ENCODE measurements at places on chromosomes 3 and 15.

DNA sequence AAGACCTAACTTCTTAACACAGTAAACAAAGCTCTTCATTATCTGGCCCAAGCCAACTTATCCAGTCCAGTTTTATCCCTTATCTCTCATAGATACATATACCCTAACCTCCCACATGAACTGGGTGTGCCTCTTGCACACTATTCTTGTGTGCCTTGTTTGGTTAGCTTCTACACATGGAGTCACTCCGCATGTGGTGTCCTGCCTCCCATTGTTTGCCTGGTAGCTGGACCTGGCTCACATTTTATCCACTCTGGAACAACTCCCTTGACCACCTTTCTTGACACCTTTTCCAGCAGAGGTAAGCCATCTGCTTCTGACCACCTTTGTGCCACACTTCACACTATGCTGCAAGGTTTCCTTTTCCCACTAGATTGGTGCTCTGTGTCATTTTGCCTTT is 15.2 kb downstream of the TIPARP start:
- no peak for DNase-seq

- DNase-seq, result no peak
These were observed 5.9 kb downstream of the ZSCAN2 start for GRCh38 chr15:84606653-84607120.

GRCh38 chr3:156535798-156536197 is 19.1 kb downstream of the SSR3 start:
- DNase-seq, result no peak

DNA sequence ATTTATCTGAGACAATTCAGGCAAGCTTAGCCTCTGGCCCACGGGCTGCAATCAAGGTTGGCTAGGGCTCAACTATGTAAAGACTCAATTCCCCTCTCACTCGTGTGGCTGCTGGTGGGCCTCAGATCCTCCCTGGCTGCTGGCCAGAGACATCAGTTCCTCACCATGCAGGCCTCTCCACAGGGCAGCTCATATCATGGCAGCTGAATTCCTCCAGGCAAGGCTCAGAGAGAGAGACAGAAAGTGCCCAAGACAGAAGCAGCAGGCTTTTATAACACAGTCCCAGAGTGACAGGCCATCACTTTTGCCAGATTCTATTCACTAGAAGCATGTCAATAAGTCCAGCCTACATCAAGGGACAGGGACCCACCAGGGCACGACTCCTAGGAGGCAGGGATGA is 63.2 kb downstream of the XXYLT1 start:
- DNase-seq, result no peak

DNA sequence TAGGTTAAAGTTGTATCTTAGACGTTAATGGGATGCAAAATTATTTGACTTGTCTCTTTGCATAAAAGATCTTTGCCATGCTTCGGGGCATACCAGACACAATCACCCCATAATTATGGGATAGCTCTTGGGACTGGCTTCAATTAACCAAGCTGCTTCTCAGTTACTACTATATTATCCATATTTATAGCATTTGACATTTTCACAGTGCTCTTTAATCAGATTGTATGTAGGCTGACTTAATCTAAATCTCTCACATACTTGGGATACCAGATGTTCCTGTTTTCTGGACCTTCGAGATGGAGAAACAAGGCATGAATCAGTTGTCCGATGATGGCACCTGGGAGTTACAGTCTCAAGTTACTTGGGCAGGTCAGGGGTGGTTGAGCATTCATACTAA is 27.2 kb upstream of the ABHD17C start:
- no peak for DNase-seq

DNA sequence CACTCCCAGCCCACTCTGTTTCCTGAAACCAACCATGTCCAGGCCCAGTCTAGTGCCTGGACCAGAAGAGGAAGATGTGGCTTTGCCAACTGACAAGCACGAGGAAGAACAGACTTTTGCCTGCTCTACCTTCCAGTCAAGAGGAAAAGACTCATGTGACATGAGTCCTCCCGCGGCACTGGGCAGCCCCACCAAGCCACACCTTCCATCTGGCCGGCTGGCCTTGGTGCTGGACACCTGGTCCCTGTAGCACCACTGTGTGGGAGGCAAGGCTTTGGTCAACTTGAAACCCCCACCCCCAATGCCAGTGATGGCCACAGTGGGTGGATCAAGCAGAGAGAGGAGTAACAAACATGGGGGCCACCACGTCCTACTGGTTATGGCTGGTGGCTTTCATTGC is 12.5 kb downstream of the CHDH start:
- DNase-seq, result no peak

DNA sequence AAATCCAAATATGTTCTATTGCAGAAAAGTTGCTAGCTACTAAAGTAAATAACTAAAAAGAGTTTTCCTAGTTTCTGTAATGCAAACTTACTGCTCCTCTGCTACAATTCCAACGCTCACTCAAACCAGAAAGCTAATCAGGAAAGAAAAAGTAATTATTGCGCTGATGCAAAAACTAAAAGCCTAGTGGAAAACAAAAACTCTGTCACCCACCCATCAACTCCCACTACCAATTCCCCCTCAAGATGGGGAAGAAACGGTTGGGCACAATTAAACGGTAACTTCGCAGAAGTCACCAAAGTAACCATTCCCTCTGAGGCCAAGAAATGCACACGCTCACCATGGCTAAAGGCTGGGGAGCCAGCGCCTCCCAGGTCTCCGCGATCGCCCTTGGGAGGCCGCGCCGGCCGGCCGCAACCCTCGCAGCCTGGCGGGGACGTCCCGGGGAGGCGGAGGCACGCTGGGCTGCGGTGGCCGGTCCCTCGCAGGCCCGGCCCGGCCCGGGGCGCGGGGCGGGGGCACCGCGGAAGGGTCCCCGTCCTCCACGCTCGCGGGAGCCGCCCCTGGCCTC is 684 bp downstream of the SLTM start:
- no peak for DNase-seq

GRCh38 chr15:75672646-75673425 is 25.1 kb downstream of the SNX33 start:
- DNase-seq, result no peak

GRCh38 chr3:98984024-98984423 is 82.5 kb upstream of the DCBLD2 start:
- no peak for DNase-seq

GRCh38 chr3:58202917-58203360 is 7.8 kb downstream of the DNASE1L3 start:
- no peak for DNase-seq

- no peak for DNase-seq
These were observed 17.1 kb downstream of the HEXA start for GRCh38 chr15:72358650-72359171.

DNA sequence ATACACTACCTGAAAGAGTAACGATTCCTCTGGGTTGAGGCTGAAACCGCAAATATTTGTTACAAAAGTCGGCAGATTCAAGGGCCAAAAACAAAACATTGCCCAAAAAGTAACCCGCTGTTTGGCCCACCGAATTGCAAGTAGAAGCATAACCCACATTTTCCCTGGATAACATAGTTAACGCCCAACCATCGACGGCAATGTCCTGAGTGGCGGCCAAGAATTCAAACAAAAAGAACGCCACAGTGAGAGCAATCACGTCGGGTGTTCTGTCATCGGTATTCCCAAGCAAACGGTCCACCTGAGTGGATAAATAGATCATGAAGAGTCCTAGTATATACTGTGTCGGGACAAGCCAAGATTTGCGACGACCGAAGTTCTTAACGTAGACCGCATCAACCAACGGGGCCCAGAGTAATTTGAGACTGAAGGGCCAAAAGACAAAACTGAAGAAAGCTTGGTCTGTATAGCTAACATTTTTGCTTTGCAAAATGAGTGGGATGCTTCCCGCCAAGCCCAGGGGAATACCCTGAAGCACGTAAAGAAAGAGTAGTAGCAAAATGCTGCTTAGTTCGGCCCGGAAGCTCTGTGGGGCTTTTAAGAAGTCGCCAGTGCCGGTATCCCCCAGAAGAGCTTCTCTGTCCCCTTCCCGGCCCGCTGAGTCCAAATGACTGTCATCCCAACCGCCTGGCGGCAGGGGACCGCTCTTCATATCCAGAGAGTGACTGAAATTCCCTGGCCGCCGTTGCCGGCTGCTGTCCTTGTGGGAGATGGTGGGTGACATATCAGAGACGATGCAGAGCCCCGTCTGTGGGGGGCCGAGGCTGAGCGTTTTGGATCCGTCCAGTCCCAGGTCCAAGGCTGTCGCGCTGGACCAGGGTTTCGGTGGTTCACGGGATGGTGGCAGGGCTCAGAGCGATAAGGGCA is 750 bp downstream of the SLC33A1 start:
- no peak for DNase-seq

DNA sequence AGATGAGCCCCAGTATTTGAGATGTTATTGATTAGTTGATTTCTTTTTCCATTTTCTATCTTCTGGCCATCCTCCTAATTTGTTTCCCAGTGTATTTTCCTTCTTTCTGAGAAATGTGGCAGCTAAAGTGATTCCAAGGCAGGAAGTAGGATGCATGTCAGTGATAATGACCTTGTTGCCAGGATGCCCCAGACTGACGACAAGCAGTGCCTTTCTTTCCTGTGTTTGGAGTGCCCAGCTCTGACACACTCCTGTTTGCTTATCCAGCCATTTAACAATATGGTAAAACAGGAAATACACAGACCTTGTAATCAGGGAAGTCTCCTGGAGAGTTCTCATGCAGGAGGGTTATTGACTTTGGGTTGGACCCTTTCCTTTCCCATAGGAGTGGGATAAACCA is 20.4 kb downstream of the TMOD2 start:
- DNase-seq, result no peak

DNA sequence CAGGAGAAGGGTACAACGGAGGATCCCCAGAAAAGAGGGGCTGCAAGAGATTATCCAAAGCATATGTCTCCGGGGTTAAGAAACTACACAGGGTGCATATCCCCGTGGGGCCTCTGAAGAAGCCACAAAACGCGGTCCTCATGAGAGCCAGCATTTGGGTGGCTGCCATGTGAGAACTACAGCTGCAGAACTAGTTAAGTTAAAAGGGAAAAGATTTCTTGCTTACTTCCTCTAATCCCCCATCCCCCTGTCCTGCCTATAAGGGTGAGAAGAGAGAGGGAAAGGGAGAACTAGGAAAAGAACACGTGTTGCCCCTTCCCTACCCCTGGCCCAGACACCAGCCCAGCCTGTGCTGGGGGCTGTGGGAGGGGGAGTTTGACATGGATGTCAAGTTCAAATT is 70.4 kb upstream of the PCSK6 start:
- no peak for DNase-seq

All from activated CD8-positive, alpha-beta memory T cell treated with anti-CD3 and anti-CD28 coated beads, Interleukin-2, amount 50 U/mL, for 4 hours (primary cell).